Smooth muscle cell of the pulmonary artery (primary cell): ENCODE measurements at places on chromosomes 6 and 20. TPM values are rescaled to one million over a fixed set of nuclear protein-coding genes. Genes with fewer than 3 reads are reported as not detected.

CCN5 gene
- 3.0 and 36.4 TPM in 2 replicates for total RNA-seq

APOBEC2 gene
- not detected in 2 replicates for total RNA-seq

CFAP61 gene
- total RNA-seq, result not detected in 2 replicates

CD40 gene
- 1.1 and 8.8 TPM in 2 replicates for total RNA-seq

KCNK5 gene
- 0.03 and 0.07 TPM in 2 replicates for total RNA-seq

MCHR2 gene
- total RNA-seq, result not detected in 2 replicates

SUMO4 gene
- 1.2 and 1.7 TPM in 2 replicates for total RNA-seq

DLL1 gene
- 0.30 and 0.78 TPM in 2 replicates for total RNA-seq

MGME1 gene
- 5.8 and 8.1 TPM in 2 replicates for total RNA-seq

APMAP gene
- 102 and 135 TPM in 2 replicates for total RNA-seq

CD109 gene
- total RNA-seq, result 46.1 and 46.4 TPM in 2 replicates

RAET1L gene
- not detected in 2 replicates for total RNA-seq

BPIFB1 gene
- 0.07 TPM in 1 of 2 replicates, not detected in the other for total RNA-seq
